ENCODE measurements at places on chromosomes 3 and 15. TPM values are rescaled to one million over a fixed set of nuclear protein-coding genes. Genes with fewer than 3 reads are reported as not detected.

Gene GP5
- polyA plus RNA-seq, result 0.07 TPM

Gene ARHGEF3
- polyA plus RNA-seq, result 5.9 TPM

Gene LPCAT4
- polyA plus RNA-seq, result 36.8 TPM

- DNase-seq, result no peak
Observed at GRCh38 chr3:108845709-108846293, 23.2 kb downstream of the TRAT1 start.

DNA sequence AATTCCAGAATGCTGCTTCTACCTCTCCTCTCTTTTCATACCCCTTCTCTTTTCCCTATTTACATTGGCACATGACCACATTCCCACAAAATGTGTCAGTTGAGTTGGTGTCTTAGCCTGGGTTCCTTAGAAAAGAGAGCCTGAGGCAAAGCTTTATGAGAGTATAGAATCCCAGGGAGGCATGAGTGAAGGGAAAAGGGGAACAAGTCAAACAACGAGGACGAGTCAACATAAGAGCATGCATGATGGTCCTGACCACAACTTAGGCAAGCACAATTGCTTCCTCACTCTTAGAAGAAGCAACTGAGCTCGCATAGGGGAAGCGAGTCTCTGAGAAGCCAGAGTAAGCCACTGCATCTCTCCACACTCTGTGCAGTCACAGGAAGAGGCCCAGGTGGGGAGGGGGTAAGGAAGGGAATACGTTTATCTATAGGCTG is 15.4 kb upstream of the ZNF774 start:
- no peak for DNase-seq

DNA sequence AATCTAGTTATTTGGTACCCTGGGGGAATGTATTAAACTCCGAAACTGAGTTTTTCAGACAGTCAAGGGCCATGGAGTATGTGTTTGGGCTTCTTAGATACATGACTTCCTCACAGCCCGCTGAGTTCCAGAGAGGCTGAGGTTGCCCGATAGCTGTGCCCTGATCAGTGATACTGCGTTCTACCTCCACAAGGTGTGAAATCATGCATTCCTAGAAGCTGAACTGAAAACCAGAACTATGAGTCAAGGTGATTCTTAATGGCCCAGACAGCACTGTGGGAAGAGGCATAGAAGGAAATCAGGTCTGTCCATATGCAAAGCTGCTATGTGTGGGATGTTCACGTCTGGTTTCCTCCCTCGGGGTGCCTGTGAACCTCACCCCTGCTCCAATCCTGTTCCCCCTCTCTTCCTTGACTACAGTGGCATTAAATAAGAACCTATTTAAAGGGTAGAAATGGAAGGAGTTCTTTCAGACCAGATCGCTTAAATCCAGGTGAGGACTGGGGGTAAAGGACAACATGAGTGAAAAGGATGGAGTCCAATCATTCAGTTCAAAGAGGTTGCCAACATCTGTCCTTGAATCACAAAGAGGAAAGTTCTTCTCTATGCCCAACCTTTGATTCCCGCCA is 74.3 kb downstream of the MYO1E start:
- no peak for DNase-seq

- peak; percentile 25 for DNase-seq
Observed at GRCh38 chr3:153752405-153753027, 368.7 kb upstream of the ARHGEF26 start.
